ENCODE measurements at places on chromosomes 7 and 10. TPM values are rescaled to one million over a fixed set of nuclear protein-coding genes. Genes with fewer than 3 reads are reported as not detected.

C7orf57 gene
- 0.92 TPM for total RNA-seq

TUBAL3 gene
- not detected for total RNA-seq

SLC18A2 gene
- not detected for total RNA-seq

FAM170B gene
- not detected for total RNA-seq

PNLIPRP1 gene
- total RNA-seq = not detected

DPP6 gene
- total RNA-seq = not detected

GATA3 gene
- 53.3 TPM for total RNA-seq

KCNIP2 gene
- total RNA-seq = 1.0 TPM

DUSP5 gene
- total RNA-seq = 68.5 TPM

LIPK gene
- total RNA-seq = not detected

DNA sequence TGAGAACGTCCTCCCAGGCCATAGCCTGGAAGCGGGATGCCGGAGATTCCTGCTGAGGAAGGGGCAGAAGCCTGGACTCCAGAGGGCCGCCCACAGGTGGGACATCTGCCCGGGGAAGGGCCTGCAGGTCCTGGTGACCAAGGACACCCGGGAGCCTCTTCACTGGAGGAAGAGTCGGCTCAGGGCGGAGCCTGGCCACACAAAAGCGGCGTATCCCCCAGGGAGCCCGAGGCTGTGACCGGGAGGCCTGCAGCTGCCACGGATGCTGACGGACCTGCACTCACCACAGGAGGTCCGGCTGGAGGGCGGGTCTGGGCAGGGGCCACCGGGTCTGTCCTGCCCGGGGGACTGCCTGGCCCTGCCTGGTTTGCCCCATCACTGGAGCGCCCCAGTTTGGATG lies 15.5 kb upstream of the ADGRA1 start:
- DNase-seq = no peak

- DNase-seq = no peak
These were observed 2.9 kb upstream of the FRMD4A start for GRCh38 chr10:14333606-14334005.

DNA sequence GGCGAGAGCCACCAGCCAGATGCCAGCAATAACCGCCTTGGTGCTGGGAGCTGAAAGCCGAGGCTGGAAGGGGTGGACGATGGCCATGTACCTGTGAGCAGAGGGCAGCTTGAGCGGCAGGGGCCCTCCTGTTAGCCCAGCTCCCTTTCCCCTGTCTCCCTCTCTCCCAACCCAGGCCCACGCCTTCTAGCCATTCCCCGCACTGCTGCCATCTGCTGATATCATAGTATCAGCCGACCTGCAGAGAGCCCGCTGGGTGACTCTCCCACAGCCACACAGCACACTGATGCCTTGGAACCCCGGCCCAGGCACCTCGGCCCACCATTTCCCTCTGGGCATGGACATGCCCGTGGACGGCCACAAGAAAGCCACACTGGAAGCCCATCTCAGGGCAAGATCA lies 1.7 kb downstream of the TACR2 start:
- DNase-seq = no peak

DNA sequence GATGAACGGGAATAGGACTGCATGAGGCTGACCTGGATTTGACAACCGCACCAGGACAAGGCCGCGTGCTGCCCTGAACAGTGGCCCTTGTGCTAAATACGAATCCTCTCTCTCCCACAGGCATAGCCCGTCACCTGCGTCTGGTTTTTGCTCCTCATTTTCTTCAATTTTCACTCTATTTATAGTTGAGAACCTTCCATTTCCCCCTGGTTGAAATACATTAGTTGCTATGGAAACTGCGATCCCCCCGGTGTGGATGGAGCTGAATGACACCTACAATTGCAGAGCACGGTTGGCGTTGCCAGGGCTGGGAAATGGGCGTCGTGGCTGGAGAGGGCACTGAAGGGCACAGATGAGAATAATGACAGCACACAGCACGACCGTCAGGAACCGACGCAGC lies 158.6 kb upstream of the PITRM1 start:
- no peak for DNase-seq

DNA sequence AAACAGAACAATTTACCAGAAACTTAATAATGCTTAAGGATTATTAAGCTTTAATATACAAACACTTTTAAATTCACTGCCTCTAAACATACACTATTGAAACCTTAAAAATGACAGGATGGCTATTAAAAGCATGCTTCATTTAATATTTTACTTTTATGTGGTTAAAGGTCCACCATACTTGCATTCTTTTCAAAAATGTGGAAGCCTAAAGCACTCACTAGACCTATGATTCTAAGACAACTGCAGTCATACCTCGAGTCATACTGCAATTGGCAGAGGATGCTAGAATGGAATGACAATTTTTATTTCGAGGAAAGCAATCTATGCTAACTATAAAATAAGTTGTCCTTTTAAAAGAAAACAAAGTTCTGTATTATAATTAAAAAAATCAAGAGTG lies 85.3 kb downstream of the PIP4K2A start:
- no peak for DNase-seq

DNA sequence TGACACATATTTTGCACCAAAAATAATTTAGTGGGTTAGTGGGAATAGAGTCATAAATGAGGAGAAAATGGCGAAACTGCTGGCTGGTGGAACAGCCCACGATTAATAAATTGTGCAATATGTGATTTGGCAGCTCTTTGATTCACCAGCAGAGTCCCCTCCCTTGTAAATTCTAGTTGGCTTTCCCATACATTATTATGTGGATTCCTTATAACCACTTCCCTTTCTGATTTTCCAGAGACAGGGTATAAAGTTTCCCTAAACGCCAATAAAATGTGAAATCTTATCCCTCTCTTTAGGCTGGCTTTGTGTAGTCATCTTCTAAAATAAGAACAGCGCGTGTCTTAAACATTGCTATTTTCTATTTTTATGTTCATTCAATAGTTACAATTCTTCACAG lies 149.4 kb upstream of the FERD3L start:
- DNase-seq = no peak

GRCh38 chr7:103918631-103919271 lies 70.7 kb downstream of the RELN start:
- no peak for DNase-seq

DNA sequence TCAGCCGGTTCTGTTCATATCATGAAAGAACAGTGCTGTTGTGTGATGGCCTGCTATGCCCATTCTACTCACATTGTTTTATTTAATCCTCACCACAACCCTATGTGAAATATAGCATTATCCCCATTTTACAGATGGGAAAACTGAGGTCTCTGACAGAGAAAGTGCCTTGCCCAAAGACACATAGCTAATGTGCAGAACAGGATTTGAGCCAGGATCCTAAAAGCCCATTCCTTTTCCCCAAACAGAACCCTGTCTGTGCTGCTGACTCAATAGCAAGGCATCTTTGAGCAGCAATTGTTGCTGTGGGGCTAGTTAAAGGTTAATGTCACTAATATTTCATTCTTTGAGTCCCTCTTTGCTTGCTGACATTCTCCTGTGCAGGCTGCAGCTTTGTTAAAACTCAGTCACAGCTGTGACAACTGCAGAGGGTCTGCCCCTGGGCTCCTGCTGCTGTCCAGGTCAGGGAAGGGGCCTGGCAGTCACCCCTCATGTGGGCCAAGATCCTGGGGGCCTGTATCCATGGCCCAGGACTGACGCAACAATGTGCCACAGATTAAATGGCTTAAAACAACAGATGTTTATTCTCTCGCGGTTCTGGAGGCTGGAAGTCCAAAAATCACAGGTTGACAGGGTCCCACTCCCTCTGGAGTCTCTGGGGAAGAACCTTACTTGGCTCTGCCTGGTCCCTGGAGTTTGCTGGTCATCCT lies 40.4 kb downstream of the AFAP1L2 start:
- no peak for DNase-seq

DNA sequence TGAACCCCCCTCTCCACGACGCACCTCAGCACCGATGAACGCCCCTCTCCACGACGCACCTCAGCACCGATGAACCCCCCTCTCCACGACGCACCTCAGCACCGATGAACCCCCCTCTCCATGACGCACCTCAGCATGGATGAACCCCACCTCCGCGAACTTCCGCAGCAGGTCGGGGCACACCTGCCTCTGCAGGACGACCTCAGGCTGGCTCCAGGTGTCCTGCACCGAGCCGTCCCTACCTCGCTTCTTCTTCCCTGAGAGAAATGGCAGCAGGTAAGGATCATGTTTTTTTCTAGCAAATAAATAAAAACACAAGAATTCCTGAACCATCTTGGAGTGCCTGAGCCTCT lies 24.1 kb downstream of the CFAP46 start:
- DNase-seq = no peak

DNA sequence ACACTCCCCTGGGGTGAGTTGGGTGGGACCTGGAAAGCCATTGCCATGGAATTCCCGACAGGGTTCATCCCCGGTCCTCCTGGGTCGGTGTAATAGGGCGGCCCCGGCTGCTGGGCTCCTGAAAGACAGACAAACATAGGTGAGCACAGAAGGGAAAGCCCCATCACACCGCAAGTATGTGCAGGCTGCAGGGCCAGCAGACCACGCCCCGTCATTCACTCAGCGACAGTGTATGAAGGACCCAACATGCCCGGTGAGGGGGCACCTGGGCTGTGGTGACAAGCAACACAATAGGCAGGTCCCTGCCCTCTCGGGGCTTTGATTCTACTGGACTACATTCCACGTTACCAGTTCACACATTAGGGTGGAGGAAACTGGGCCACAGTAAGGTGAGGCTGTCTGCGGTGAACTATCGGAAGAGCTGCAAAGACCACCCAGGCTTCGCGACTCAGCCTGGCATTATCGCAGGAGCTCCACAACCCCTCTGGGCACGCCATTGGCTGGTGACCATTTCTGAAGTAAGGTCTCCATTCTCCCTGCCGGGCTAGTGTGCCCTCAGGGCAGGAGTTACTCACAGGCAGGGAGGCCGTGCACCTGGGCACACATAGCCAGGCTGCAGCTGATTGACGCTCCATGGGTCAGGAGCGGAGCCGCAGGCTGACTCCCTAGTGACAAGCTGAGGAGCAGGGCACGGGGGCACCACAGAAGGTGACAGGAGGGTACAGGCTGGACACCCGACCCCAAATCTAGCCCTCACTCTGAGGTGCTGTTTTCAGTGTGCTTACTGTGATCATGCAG lies 99.2 kb downstream of the VOPP1 start:
- no peak for DNase-seq

DNA sequence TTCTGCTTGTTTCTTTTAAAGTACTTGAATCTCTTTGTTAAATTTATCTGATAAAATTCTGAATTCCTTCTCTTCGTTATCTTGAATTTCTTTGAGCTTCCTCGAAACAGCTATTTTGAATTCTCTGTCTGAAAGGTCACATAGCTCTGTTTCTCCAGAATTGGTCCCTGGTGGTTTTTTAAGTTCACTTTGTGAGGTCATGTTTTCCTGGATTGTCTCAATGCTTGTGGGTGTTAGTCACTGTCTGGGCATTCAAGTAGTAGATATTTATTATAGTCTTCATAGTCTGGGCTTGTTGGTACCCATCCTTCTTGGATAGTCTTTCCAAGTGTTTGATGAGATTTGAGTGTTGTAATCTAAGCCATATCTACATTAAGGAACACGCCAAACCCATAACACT lies 1060.6 kb downstream of the LRMDA start:
- no peak for DNase-seq

GRCh38 chr7:34191771-34192479 lies 286.6 kb downstream of the BMPER start:
- DNase-seq = no peak

GRCh38 chr7:29326864-29327263 lies 132.3 kb downstream of the CHN2 start:
- no peak for DNase-seq

DNA sequence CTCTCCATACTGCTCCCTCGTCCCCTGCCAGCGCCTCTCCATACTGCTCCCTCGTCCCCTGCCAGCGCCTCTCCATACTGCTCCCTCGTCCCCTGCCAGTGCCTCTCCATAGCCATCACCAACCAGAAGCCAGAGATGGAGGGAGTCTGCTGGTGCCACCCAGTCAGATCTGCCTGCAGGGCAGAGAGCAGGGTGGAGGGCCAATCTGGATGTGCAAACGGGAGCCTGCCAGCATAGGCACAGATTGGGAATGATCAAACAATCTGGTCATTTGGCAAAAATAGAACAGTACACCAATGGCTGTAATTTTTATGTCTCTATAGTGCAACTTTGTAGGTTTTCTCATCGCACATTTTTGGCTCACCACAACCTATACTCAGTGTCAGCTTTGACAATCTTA lies 76.9 kb upstream of the LRRC4 start:
- DNase-seq = no peak

DNA sequence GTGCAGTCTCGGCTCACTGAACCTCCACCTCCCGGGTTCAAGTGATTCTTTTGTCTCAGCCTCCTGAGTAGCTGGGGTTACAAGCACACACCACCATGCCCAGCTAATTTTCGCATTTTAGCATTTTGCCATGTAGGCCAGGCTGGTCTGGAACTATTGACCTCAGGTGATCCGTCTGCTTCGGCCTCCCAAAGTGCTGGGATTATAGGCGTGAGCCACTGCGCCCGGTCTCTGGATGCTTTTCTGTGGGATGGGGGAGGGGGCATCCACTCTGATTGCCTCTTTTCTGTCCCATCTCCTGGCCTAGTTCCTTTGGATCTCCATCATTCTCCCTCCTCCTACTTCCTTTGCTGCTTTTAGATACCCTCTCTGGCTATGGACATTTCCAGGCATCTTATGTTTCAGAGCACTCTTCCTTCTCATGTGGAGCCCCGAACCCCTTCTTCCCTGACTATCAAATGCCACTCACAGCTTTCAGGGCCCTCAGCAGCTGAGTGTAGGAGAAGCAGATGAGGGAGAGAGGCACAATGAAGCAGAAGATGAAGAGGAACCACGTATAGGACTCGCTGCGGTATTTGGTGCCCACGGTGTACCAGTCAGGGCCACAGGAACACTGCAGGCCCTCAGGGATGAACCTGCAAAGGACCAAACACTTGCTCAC lies 1.4 kb downstream of the OPN1SW start:
- DNase-seq = no peak

GRCh38 chr10:131743190-131744151 lies 157.3 kb upstream of the PPP2R2D start:
- no peak for DNase-seq

GRCh38 chr7:43302211-43302711 lies 189.8 kb downstream of the HECW1 start:
- no peak for DNase-seq

DNA sequence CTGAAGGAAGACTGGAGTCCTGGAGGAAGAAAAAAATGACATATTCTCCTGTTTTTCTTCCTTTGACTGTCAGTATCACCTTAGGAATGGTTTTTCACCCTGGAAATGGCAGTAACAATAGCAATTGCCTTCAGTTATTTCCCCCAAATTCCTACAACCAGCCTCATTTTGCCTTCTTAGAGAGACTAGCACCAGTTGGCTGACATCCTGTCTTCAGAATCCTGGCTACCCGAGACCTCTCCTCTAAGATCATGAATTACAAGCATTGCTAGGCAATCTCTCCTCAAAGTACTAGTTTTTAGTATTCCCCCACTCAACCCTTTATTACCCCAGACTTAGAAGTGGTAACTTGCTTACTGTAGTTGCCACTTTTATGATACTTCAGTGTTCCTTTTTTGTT lies 53.4 kb downstream of the TAS2R16 start:
- DNase-seq = no peak

DNA sequence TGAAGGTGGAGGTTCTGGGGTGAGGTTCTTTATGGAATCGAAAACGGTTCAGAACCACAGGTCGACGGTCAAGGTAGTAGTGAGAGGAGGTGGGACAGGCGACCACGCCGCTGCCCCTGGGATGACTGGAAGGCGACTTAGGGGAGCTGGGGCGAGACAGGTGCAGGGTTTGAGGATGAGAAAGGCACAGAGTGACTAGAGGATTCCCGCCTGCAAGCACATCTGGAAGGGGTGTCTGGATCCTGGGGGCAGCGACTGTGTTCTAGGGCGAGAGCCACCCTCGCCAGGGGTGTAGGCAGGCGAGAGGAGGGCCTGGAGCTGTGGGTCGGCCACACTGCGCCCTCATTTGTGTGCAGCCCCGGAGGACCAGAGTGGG lies 468 bp upstream of the IRF5 start:
- no peak for DNase-seq

All from CD8-positive, alpha-beta memory T cell (primary cell).